ENCODE measurements at places on chromosomes 2 and 18. TPM values are rescaled to one million over a fixed set of nuclear protein-coding genes. Genes with fewer than 3 reads are reported as not detected.

TMEM127 gene
- 24.7 TPM for total RNA-seq

GCG gene
- 0.14 TPM for total RNA-seq

TCF23 gene
- total RNA-seq: 0.14 TPM

KDSR gene
- 51.8 TPM for total RNA-seq

ANKRD53 gene
- total RNA-seq: 0.39 TPM

C2orf66 gene
- not detected for total RNA-seq

- H3K27me3 ChIP-seq: peaks cover 8% of the 10 kb centered on the region
- peaks cover 17% of the 10 kb centered on the region for H3K4me1 ChIP-seq
- no peak overlapping the region for H3K4me3 ChIP-seq
Measured at GRCh38 chr2:64934530-64934929, 54.7 kb upstream of the SLC1A4 start.

GRCh38 chr2:170375192-170375591 is 197.2 kb downstream of the MYO3B start:
- no peaks in the 10 kb centered on the region for H3K36me3 ChIP-seq
- H3K27me3 ChIP-seq: peaks cover 7% of the 10 kb centered on the region
- H3K27ac ChIP-seq: no peak overlapping the region

DNA sequence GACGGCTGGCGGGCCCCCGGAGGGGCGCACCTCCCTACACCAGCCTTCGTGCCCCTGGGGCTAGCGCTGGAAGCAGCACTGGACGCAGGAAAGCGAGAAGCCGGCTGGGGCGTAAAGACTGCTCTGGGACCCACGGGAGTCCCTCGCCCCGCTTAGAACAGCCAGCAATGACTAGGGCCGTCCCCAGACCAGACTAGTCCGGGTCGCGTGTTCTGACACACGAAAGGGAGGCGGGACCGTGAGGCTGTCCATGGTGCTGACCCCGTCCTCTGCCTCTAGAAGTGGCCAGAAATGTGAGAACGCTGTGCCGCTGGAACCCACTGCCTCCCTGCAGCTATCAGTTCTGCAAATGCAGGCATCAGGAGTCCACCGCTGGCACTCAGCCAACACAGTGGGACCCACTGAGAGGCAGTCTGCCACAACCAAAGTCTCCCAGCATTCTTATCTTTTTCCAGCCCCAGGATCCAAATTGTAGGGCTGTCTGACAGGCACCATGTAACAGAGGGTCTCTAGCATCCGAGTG is at the start of gene UCN:
TSS of gene UCN (minus strand) at position 87 of the 523 bp plus-strand sequence. CDS start 550 bp downstream, outside the sequence.
- H3K4me3 ChIP-seq: peak within 1 kb of the TSS; percentile 62

- H3K4me1 ChIP-seq: peaks cover 34% of the 10 kb centered on the region
- H3K27ac ChIP-seq: no peak overlapping the region
- no peak overlapping the region for H3K4me3 ChIP-seq
- peaks cover 9% of the 10 kb centered on the region for H3K36me3 ChIP-seq
- peaks cover 3% of the 10 kb centered on the region for H3K27me3 ChIP-seq
Measured at GRCh38 chr2:49359721-49360406, 205.5 kb upstream of the FSHR start.

DNA sequence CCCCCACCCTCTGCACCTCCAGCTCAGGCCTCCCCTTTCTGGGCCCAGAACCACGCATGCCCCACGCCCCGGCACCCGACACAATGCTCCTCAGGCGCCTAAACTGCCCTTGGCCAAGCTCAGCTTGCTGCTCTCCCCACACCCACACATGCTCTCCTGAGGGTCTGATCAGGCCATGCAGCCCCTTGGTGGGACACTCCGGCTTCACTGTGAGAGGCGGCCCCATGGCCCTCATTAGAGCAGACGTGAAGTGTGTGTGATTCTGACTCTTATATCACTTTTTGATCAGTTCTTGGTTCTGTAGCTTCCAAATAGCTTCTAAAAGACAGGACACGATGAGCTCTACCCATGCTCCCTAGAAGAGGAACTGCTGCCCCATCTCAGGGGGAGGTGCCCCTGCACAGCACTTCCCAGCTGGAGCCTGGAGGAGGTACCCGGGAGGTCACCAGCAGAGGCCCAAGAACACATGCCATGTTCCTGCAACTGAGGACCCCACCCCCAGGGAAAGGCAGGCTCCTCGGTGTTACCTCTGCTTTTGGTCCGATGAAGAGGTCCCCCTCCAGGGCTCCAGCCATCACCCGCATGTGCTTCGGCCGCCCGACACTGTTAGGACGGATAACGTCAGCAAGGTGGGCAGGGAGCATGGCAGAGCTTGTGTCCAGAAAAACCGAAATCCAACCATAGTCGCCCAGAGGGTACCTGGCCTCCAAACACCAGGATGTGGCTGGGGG is 3.6 kb downstream of the ACTR1B start:
- peaks cover 25% of the 10 kb centered on the region for H3K4me1 ChIP-seq
- peaks cover 32% of the 10 kb centered on the region for H3K36me3 ChIP-seq
- H3K27ac ChIP-seq: peak overlapping the region; percentile 57

DNA sequence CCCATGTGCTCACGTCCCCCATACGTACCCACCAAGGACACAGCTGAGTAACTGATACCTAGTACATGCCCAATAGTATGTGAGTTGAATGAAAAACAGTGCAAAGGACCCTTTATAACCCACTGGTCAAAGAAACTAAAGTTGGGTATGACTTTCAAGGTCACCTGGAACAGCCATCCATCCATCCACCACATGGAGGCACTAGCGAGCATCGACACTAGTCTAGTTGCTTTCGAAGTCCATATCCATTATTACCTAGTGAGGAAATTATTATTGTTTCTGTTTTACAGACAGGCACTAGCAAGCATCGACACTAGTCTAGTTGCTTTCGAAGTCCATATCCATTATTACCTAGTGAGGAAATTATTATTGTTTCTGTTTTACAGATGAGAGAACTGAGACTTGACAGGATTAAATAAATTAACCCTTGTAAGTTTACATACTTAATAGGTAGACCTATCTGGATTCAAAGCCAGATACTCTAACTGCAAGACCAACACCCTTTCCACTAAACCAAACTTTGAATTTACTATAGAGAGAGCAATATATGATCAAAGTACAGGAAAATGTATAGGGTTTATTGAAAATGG is 233.7 kb downstream of the METTL4 start:
- peak; percentile 66 for DNase-seq
- no peak overlapping the region for H3K4me3 ChIP-seq
- H3K27ac ChIP-seq: no peak overlapping the region

Measured in WTC11 (cell line).